ENCODE measurements at places on chromosomes 7 and 10. TPM values are rescaled to one million over a fixed set of nuclear protein-coding genes. Genes with fewer than 3 reads are reported as not detected.

LLCFC1 gene
- total RNA-seq, result not detected

CTAGE8 gene
- total RNA-seq, result not detected

CTTNBP2 gene
- 3.9 TPM for total RNA-seq

ST7 gene
- 24.4 TPM for total RNA-seq

PNLIPRP1 gene
- not detected for total RNA-seq

OPALIN gene
- total RNA-seq, result not detected

PALD1 gene
- 197 TPM for total RNA-seq

BTBD16 gene
- total RNA-seq, result not detected

SLC16A12 gene
- 0.58 TPM for total RNA-seq

METTL27 gene
- 0.41 TPM for total RNA-seq

GRM3 gene
- not detected for total RNA-seq

LRIT1 gene
- total RNA-seq, result not detected

AKAP9 gene
- total RNA-seq, result 37.7 TPM

NPC1L1 gene
- not detected for total RNA-seq

PROSER2 gene
- 12.7 TPM for total RNA-seq

C1QL3 gene
- 0.35 TPM for total RNA-seq

GPR15LG gene
- total RNA-seq, result not detected

MSS51 gene
- total RNA-seq, result 2.4 TPM

GRID2IP gene
- total RNA-seq, result not detected

SPACDR gene
- total RNA-seq, result not detected

OR2A5 gene
- total RNA-seq, result not detected

RPA3 gene
- 5.7 TPM for total RNA-seq

PARD3 gene
- 29.7 TPM for total RNA-seq

MYH16 gene
- 0.12 TPM for total RNA-seq

MYL7 gene
- total RNA-seq, result not detected

PSMC2 gene
- total RNA-seq, result 152 TPM

LBX1 gene
- total RNA-seq, result not detected

ZSWIM8 gene
- 83.3 TPM for total RNA-seq

Measured in glomerular endothelial cell (primary cell).